ENCODE measurements at places on chromosomes 3 and 15. TPM values are rescaled to one million over a fixed set of nuclear protein-coding genes. Genes with fewer than 3 reads are reported as not detected.

DNA sequence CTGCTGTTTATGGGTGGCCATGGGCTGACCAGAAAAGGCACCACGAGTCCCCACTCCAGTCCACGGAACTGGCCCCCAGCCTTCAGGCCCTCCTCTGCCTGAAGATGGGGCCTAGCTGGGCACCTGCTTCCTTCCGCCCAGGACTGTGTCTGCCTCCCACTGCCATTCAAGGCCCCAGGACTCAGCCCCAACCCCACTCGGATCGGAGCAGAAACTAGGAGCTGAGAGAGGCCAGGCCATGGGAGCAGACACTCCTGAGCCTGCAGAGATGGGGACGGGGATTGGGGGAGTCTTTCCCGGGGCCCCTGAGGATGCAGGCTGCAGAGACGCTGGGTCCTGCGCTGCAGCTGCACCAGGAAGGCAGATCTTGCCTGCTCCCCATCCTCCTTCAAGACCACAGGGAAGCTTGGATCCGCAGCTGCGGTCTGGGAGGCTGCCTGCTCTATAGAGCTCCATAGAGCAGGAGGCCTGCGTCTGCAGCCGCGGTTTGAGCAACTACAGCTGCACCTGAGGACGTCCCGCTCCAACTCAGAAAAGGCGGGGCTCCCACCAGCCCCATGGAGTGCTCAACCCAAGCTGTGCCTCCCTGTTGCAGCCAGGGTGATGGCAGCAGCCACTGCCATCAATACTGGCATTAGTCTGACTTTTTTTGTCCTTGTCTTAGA is 383.9 kb upstream of the TMCO5A start:
- no peak for DNase-seq

- DNase-seq, result no peak
Observed at GRCh38 chr3:10332481-10333348, 11.8 kb upstream of the SEC13 start.

- DNase-seq, result no peak
Observed at GRCh38 chr3:151863611-151864010, 9.8 kb upstream of the SUCNR1 start.

DNA sequence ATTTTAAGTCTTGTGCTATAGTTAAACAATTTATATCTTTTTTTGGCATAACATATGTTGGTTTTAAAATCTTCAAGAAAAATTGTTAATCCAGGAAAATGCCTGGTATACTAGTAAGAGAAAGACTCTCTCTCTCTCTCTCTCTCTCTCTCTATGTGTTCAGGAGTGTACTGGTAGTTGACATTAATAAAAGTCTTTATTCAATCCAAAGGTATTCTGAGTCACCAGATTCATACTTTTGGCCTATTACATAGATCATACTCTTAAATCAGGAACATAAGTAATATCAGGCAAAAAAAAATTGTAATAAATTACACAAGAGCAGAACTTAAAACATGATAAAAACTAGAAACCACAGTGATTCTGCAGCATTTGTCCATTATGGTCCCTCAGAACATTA is 70.2 kb downstream of the TFG start:
- DNase-seq, result no peak

GRCh38 chr3:133092681-133093080 is 54.5 kb downstream of the TMEM108 start:
- no peak for DNase-seq

DNA sequence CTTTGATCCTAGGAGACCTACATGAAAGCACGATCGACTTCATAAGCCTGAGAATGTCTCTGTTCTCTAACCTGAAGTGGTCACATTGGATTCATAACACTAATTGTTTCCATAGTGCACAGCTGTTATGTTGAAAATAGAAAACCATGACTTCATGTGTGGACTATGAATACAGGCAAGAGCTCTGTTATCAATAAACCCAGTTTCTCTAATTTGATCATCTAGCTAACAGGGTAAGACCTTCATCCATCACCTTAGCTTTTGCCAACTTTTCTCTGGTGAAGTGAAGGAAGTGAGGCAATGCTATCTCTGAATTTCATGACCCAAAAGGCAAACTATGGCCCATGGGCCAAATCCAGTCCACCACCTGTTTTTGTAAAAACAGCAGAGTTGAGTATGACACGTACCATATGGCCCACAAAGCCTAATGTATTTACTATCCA is 27.2 kb downstream of the ABI3BP start:
- no peak for DNase-seq

DNA sequence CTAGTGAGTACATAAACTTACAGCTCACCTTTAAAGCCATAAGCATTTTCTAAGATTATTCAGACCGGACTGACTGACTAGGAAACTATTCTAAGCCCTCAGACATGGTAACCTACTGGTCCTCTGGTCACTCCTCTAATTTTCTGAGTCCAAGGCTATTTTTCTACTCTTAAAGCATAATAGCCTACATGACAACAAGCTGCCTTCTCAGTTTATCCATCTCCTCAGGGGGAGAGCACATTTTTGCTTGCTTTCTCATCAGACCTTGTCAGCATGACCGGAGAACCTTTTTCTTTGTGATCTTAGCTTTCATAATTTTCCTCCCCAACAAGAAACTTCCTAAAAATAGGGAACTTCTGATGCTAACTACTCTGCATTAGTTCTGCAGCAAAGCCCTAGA is 38.4 kb downstream of the UBP1 start:
- no peak for DNase-seq

- DNase-seq, result no peak
Observed at GRCh38 chr15:69543681-69544364, 91.2 kb downstream of the RPLP1 start.

DNA sequence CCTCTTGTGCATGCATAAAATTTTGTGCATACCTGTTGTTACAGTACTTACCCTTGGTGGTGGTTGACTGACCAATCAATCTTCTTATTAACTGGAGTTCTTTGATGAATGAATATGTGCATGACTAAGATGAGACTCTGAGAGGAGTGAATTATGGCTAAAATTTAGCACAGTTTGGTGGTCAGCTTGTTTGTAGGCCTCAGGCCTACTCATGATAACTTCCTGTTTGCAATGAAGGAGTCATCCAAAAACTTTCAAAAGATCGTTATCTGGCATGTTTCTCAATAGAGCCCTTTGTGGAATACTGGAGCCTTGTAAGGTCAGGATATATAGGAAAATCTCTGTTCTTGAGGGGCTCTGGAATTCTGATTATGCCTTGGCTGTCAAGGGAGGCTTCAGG is 66.5 kb downstream of the LEKR1 start:
- no peak for DNase-seq

GRCh38 chr15:40823572-40824343 is 4.8 kb downstream of the PPP1R14D start:
- DNase-seq, result no peak

GRCh38 chr15:81317642-81318017 is 6.3 kb downstream of the STARD5 start:
- no peak for DNase-seq

GRCh38 chr15:38190501-38190900 is 62.1 kb upstream of the SPRED1 start:
- DNase-seq, result no peak

- no peak for DNase-seq
Observed at GRCh38 chr15:88954431-88955277, 41.5 kb upstream of the MFGE8 start.

DNA sequence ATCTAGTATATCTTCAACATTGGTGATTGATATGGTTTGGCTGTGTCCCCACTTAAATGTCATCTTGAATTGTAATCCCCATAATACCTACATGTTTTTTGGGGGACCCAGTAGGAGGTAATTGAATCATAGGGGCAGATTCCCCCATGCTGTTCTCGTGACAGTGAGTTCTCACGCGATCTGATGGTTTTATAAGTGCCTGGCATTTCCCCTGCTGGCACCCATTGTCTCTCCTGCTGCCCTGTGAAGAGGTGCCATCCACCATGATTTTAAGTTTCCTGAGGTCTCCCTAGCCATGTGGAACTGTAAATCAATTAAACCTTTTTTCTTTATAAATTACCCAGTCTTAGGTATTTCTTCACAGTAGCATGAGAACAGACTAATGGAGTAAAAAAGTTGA is 1094.6 kb downstream of the ROBO2 start:
- DNase-seq, result no peak

DNA sequence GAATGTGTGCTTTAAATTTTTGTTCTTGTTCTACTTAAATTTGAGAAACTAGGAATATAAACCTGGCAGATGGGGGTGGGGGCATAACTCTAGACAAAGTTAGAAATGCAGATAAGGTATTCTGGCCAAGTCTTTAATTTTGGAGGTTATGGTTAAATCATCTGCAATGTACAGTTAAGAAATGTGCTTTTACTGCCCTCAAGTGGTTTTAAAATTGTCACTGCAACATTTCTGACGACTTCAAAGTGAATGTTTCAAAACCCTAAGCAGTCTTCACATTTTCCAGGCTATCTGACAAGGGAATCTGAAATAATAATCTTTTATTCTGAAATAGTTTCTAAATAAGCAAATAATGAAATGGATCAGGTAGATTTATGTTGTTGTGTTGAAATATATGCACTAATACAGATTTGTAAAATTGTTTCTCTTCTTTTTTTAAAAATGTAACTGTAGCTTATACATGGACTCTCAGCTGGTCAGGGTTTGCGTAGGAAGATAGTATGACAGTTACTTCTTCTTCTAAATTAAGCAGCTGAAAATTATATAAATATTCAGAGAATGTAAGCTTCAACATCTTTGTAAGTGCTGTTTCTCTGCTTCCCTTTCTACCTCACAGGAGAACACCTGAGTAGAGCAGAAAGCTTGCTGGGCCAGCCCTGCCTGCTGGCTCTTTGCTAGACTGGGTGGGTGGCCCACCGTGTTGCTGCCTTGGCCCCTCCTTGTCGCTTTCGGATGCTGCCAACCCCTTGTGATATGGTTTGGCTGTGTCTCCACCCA is 45.0 kb downstream of the SUCNR1 start:
- peak; percentile 29 for DNase-seq

- DNase-seq, result no peak
Observed at GRCh38 chr15:31019986-31020385, 28.6 kb upstream of the MTMR10 start.

DNA sequence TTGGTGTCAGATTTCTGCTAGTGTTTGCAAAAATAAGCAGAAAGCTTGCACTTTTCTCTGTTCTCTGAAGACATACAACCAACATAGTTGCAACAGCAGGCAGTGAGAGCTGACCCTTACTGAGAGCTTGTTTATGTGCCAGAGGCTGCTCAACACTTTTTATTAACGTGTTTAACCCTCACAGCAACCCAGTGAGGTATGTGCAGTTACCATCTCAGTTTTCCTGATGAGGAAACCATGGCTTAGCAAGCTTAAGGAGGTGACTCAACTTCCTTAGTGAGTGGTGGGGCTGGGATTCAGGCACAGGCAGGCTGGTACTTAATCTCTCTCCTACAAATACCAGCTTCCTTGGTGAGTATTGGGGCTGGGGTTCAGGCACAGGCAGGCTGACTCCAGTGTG is 158.1 kb upstream of the CTDSPL start:
- no peak for DNase-seq

GRCh38 chr15:29125382-29126207 is 144.0 kb downstream of the NSMCE3 start:
- no peak for DNase-seq

GRCh38 chr15:80776420-80777045 is 2.6 kb upstream of the CEMIP start:
- peak; percentile 52 for DNase-seq

DNA sequence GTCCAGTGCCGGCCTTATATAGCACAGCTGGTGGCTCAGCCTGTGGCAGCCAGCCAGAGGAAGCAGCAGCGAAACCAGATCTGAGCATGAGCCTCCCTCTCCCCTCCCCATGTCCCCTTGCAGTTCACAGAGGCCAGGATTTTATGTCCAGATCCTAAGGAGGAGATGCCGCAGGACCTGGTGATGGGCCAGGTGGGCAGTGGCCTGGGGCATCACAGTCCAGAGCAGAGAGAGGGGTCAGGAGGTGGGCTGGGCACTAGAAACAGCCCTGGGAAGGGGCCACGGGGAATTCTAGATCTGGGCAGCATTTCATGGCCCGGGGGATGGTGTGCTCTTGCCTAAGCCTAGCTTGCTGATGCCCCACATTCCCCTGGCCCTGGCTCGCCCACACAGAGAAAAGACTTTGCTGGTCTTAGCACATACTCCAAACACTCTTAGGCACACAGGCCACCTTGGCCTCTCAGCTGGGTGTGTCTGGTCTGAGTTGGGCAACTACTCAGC is 259 bp upstream of the CILP start:
- DNase-seq, result no peak

DNA sequence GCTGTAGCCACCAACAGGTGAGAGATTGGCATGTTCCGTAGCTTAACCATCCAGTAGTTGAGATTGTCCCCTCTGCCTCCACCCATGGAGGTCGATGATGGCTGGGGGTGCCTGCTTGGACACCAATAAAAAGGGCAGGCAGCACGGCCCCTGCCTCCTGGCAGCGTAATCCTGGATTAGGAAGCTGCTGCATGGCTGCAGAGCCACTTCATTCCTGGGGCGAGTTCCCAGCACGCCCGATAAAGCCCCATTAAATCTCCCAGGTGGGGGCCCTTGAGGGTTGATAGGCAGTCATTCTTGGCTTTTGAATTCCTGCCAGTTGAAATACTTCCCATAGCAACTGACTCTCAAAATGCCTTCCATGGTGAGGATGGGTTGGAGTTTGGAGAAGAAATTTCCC is 67.8 kb downstream of the PLXNA1 start:
- DNase-seq, result no peak

DNA sequence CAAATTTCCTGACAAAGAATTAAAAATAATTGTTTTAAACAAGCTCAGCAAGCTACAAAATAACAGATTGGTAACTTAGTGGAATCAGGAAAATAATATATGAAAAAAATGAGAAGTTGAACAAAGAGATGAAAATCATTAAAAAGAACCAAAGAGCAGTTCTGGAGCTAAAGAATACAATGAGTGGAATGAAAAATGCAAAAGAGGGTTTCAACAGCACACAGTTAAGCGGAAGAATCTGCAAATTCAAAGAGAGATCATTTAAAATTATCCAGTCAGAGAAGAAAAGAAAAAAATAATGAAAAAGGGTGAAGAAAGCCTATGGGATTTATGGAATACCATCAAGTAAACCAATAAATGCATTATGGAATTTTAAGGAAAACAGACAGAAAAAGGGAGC is 6.2 kb upstream of the GABRR3 start:
- DNase-seq, result no peak

- no peak for DNase-seq
Observed at GRCh38 chr3:16515885-16516420, 2.5 kb upstream of the RFTN1 start.

GRCh38 chr3:52660046-52660445 is 25.7 kb downstream of the PBRM1 start:
- DNase-seq, result no peak

FGF7 gene
- polyA plus RNA-seq, result 32.7 TPM

ROBO2 gene
- 79.5 TPM for polyA plus RNA-seq

CCDC39 gene
- 5.0 TPM for polyA plus RNA-seq

ST3GAL6 gene
- polyA plus RNA-seq, result 85.2 TPM

ADGRG7 gene
- polyA plus RNA-seq, result 0.19 TPM

VEPH1 gene
- 62.6 TPM for polyA plus RNA-seq

SEMA7A gene
- polyA plus RNA-seq, result 5.2 TPM

ARHGAP31 gene
- 14.3 TPM for polyA plus RNA-seq

NPRL2 gene
- 35.2 TPM for polyA plus RNA-seq

NOP10 gene
- 149 TPM for polyA plus RNA-seq

CLDN16 gene
- polyA plus RNA-seq, result 51.8 TPM

GOLGA8N gene
- polyA plus RNA-seq, result 14.9 TPM

HAPLN3 gene
- 2.2 TPM for polyA plus RNA-seq

CHL1 gene
- 13.1 TPM for polyA plus RNA-seq

ARGFX gene
- not detected for polyA plus RNA-seq

ZSCAN29 gene
- 25.3 TPM for polyA plus RNA-seq

LNP1 gene
- polyA plus RNA-seq, result 10.2 TPM

DMXL2 gene
- 55.5 TPM for polyA plus RNA-seq
